A549 (cell line): ENCODE measurements at places on chromosomes 13 and 19.
A peak's percentile ranks its signal among the peaks of the same experiment; 100 is the strongest.

DNA sequence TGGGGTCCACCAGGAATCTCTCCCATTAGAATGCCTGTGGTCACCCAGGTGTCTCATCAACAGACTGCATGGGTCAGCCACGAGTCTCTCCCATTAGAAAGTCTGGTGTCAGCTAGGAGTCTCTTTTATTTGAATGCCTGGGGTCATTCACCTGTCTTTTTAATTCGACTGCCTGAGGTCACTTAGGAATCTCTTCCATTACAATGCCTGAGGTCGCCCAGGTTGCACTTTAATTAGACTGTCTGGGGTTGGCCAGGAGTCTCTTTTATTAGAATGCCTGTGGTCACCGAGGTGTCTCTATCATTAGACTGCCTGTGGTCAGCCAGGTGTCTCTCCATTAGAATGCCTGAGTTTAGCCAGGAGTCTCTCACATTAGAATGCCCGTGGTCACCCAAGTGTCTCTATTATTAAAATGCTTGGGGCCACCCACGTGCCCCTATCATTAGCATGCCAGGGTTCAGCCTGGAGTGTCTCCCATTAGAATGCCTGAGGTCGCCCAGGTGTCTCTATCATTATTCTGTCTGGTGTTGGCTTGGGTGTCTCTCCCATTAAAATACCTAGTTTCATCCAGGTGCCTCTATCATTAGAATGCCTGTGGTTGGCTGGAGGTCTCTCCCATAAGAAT, 1474.3 kb downstream of the UQCRFS1 start:
- no peak for DNase-seq

DNA sequence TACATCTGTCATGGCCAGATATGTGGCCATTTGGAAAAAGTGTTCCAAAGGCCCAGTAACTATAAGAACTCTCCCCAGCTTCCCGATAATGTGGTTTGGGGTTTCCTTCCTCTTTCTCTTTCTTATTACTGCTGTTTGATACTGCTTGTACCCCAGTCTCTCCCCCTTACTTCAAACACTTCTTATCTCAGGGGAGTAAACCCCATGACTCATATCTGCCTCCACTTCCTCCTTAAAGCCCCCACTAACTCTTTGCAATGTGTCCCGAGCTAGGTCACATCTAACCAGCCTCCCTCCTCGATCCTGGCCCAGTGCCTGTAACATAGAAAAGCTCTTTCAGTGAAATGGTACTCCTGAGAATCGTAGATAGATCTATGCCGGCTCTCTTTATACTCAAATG, 82.4 kb upstream of the STARD13 start:
- no peak for DNase-seq

GRCh38 chr13:84997858-84998257, 801.4 kb downstream of the SLITRK6 start:
- no peak for DNase-seq

DNA sequence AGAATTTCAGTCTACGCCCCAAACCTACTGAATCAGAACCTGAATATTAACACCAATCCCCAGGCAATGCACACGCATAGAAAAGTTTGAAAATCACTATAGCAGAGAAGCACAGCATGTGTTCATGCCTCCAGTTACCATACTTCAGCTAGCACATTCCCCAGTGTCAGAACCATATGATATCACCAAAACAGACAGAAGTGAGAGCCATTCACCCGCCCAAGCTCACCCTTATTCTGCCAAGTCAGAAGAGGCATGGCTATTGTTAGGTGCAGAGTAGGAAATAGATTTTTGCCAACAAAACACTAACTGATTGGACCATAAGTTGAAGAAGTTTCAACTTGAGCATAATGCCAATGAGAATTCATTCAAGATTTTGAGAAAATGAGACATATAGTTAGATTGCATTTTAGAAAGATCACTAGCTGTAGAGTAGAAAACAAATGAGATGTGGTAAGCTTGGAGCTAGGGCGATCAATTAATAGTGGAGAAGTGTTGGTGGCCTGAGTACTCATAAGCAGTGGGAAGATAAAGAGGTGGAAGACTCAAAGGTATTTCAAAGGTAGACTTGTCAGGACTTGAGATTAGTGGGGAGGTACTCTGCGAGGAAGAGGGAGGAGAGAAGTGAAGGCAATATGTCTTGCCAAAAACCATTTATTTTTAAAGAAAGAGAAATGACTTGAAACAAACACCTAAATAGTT, 492.4 kb downstream of the SUCLA2 start:
- no peak for DNase-seq

- no peak for DNase-seq
Observed at GRCh38 chr19:17522988-17523872, 11.8 kb downstream of the PGLS start.

- DNase-seq = no peak
Observed at GRCh38 chr13:87868731-87869130, 197.6 kb downstream of the SLITRK5 start.

DNA sequence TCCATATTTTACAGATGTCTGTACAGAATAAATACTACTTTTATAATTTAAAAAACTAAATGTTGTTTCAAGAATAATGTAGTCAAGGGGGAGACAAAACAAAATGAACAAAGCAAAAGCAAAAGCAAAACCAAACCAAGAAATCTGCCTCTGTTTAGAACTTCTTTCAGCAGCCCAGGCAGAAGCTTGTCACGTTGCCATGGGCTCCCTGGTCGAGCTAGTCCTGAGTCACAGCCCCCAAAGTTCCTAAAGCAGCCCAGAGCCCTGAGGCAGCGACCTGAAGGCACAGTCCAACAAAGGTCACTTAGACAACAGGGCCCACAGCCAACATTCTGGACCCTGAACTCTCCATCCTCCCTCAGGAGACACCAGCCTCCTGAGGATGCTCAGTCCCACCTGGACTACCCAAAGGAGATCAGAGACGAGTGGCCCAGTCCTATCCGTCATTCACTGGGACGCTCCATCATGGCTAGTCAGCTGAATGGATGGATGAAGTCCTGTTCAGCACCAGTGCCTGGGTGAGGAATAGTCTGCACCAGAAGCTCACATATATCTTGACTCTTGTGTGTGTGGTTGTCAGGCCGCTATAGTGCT, 41.7 kb downstream of the SIAH3 start:
- DNase-seq = no peak

DNA sequence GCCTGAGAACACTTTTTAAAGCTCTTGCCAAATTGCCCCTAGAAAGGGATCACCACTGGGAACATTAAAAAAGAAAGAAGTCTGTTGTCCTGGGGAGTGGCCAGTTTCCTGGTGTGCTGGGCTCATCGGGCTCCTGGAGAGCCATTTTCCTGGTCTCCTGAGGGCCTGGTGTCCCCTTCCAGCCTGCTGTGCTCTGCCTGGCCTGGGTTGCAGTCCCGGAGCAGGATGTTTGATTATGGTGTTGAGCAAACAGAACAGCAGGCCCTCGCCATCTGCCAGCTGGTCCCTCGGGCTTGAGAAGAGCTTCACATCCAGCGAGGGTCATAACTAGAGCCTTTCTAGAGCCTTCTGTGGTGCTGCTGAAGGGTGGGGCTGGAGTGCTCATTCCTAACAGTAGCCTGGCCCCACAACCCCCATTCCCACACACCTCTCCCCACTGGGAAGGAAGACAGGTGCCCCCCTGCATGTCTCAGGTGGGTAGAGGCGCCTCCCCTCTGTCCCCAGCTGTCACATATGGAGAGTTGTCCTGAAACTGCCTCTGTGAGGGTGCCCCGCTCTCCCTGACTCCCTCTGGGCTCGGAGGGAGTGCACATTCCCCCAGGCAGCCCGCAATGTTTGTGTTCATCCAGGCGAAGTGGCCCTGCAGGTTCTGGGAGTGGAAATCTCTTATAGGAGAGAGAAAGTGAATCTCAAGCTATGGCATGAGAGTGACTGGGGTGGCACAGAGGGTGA, 151.1 kb downstream of the SIPA1L3 start:
- DNase-seq = peak; percentile 54

GRCh38 chr19:33737681-33738371, 58.8 kb upstream of the KCTD15 start:
- no peak for DNase-seq

GRCh38 chr19:31432201-31432810, 83.1 kb upstream of the TSHZ3 start:
- no peak for DNase-seq

GRCh38 chr13:49586717-49587116, 1.4 kb upstream of the RCBTB1 start:
- no peak for DNase-seq

DNA sequence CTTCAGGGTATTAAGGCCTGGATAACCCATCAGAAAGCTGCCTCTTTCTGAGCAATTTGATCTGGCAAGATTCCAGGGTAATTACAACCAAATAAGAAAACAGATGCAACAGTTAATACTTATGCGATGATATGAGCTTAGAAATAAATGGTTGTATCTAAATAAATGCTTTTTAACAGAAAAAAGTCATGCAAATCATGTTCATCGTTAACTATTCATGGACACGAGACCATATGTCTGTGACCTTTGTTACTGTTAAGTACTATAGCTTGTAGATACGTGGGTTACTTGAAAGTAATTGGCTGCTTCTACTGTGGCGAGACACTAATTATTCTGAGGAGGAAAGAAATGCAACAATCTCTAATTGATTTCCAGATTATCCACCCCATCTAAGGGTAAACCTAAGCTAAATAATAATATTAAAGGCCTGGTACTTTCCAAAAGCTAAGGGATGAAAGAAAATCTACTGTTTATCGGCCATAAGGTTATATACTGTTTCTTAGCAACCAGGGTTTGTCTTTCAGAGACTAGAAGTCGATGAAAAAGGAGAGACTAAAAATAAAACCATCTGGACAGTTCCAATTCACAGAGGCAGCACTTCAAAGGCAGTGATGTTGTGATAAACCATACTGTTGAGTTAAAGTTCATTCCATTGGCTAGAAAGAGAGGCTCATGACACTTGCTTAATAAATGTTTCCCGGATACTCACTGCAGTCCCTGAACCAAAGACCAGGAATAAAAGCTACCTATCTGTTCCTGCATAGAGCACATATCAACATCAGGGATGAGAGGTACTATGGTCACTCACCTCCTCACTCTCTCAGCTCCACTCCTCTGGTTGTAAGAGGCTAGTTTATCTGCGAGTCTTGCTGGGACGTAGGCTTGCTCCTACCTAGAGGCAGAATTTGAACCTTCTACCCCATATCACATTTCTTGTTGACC, 1.5 kb downstream of the EPSTI1 start:
- no peak for DNase-seq

DNA sequence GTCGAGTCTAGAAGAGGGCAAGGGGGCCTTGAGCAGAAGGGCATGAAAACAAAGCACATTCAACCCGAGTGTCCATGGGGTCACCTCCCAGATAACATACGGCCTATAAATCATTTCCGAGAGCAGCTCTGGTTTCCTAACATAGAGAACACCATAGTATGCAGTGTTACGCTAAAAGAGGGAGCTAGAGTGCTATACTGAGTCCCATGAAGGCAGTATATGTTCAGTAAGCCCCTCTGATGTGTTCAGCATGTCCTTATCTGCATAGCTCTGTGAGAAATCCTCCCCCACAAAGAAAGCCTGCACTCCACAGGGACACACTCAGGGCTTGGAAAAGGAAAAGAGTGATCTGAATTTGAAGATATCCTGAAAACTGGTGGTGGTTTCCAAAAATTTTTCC, 175.4 kb downstream of the FLT1 start:
- DNase-seq = no peak

DNA sequence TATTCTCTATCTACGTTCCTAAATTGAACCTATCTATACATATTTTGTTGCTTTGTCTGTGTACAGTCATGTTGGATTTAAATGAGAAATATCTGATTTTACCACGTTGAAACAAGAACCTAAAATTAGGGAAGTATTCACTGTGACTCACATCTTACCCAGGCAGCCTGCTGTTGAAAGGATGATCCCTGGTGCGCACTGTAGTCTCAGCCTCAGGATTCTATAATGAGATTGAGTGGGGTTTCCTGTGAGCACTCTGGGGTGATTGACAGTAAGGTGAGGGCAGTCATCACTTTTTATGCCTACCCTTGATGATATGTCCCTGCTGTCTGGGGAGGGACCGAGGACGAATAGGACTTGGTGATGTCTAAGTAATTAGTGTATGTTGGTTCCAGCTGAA, 35.4 kb downstream of the PCCA start:
- no peak for DNase-seq

DNA sequence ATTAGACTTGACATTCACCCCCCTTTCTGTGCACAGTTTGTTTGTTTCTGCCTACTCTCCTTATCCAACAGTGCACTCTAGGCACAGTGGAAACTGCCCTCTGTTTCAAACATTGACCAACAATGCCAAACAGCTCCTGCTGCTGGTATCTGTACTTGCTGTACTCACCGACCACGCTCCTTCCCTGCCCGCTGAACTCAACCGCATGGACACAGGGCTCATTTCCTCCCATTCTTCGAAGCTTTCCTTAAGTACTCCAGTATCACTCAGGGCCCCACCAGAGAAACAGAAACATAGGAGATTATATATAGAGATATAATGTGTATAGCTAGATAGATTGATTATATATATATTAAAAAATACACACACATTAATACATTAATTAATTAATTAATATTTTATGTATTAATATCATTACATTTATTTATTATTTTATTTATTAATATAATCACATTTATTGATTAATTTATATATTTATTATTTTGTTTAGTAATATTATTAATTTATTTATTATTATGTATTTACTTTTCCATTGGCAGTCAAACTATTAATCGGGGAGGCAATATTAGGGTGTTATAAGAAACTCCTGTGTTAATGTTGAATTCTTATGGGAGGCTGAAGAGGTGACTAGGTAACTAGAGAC, 1528.2 kb downstream of the EFNB2 start:
- DNase-seq = no peak

GRCh38 chr13:58882516-58882915, 1251.0 kb downstream of the PCDH17 start:
- no peak for DNase-seq

- DNase-seq = no peak
Observed at GRCh38 chr19:10271543-10272086, 695 bp downstream of the ICAM1 start.

DNA sequence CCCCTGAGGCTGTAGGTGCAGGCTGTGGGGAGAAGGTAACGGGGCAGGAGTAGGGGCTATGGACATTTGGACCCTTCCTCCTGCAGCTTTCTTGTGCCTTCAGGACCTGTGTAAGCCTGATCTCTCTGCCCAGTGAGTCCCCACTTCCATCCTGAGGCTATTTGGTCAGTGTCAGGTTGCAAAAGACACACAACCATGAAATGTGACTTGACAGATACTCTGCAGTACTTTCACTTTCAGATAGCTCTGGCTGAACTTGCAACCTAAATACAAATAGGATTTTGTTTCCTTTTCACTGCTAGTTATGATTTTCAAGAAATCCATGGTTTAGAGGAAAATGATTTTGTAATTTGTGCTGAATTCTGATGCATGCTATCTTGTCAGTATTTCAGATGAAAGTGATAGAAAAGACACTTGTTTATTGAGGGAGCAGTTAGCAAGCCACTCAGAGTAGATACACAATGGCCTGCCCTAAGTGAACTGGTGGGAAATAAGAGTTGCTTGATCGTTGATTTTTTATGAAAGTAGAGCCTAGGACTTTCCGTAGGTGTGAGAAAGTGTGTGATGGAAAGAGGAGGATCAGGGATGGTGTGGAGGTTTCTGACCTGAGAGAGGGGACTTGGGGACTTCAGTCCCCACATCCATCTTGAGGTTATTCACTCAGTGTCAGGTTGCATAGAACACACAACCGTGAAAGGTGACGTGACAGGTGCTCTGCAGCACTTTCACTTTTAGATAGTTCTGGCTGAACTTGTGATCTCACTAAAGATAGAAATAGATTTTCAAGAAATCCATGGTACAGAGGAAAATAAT, 18.1 kb upstream of the EID2 start:
- no peak for DNase-seq
